ENCODE measurements at places on chromosomes 2 and 18. TPM values are rescaled to one million over a fixed set of nuclear protein-coding genes. Genes with fewer than 3 reads are reported as not detected.

The NABP1 gene
- polyA plus RNA-seq: 13.3 TPM

The BOLA3 gene
- polyA plus RNA-seq: 6.0 TPM

The C2orf66 gene
- not detected for polyA plus RNA-seq

The LMAN2L gene
- 7.9 TPM for polyA plus RNA-seq

The COL4A4 gene
- not detected for polyA plus RNA-seq

The PRSS56 gene
- not detected for polyA plus RNA-seq

The CD8B2 gene
- polyA plus RNA-seq: not detected

The TMEFF2 gene
- polyA plus RNA-seq: not detected

The CRACDL gene
- polyA plus RNA-seq: 0.28 TPM

The UGT1A8 gene
- polyA plus RNA-seq: not detected

The TEKT4 gene
- polyA plus RNA-seq: not detected

The ATG4B gene
- 202 TPM for polyA plus RNA-seq

The TBR1 gene
- not detected for polyA plus RNA-seq

The ATP6V1B1 gene
- not detected for polyA plus RNA-seq

The MSTN gene
- not detected for polyA plus RNA-seq

The TEX44 gene
- not detected for polyA plus RNA-seq

The FAM237A gene
- not detected for polyA plus RNA-seq

The CREG2 gene
- polyA plus RNA-seq: not detected

The GRB14 gene
- not detected for polyA plus RNA-seq

The ERFE gene
- not detected for polyA plus RNA-seq

The ITGA6 gene
- 0.20 TPM for polyA plus RNA-seq

The VIL1 gene
- not detected for polyA plus RNA-seq

The DYSF gene
- polyA plus RNA-seq: 31.2 TPM

The GCG gene
- not detected for polyA plus RNA-seq

The IL1B gene
- polyA plus RNA-seq: 114 TPM

The DSG4 gene
- not detected for polyA plus RNA-seq

The MFF gene
- polyA plus RNA-seq: 24.2 TPM

The IL1F10 gene
- not detected for polyA plus RNA-seq

The NAT8 gene
- polyA plus RNA-seq: not detected

The RNF125 gene
- polyA plus RNA-seq: 26.3 TPM

The BCL2 gene
- 2.5 TPM for polyA plus RNA-seq

The HOXD13 gene
- polyA plus RNA-seq: not detected

The TMEM182 gene
- 0.24 TPM for polyA plus RNA-seq

The IGFBP5 gene
- not detected for polyA plus RNA-seq
